Psoas muscle (tissue), 8 donors: ENCODE measurements at places on chromosomes 6 and 20. TPM values are rescaled to one million over a fixed set of nuclear protein-coding genes. Genes with fewer than 3 reads are reported as not detected.

DNA sequence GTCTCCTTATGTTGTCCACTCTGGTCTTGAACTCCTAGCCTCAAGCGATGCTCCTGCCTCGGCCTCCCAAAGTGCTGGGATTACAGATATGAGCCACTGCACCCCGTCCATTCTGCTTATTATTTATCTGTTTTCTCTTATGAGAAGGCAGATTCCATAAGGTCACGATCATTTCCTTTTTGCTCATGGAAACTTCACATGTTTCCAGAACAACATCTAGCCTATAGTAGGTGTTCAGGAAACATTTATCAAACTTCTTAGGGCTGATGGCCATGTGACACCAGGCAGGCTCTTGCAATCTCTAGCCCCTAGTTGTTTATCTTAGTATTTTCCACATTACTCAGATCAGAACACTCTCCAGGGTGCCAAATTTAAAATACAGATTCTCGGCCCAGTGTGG is 61.2 kb downstream of the ZFP64 start:
- H3K4me3 ChIP-seq, result no peak overlapping the region
- H3K4me1 ChIP-seq, result no peaks in the 10 kb centered on the region
- no peak overlapping the region for H3K27ac ChIP-seq
- DNase-seq, result no peak

Gene CCN5
- total RNA-seq, result 9.6 TPM

GRCh38 chr20:63743210-63743970 is 3.8 kb downstream of the SLC2A4RG start:
- peak overlapping the region; percentile 12 for H3K27ac ChIP-seq
- DNase-seq, result peak; percentile 47
- H3K4me3 ChIP-seq, result no peak overlapping the region
- peaks cover 12% of the 10 kb centered on the region for H3K4me1 ChIP-seq
- H3K36me3 ChIP-seq, result peaks cover 25% of the 10 kb centered on the region

DNA sequence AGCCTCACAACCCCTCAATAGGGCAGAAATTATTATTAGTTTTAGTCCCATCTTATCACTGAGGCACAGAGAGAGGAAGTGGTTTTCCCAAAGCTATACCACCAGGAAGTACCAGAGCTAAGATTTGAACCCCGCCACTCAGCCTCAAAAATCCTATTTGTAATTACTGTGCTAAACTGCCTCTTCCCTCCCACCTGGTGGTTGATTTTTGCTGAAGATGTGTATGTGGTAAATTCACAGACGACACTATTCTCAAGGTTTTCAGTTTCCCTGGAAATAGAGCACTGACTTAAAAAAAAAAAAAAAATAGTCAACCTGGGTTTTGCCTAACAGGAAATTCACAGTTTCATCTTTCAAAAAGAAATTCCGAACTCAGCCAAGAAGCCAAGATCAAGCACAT is 57.9 kb downstream of the TSHZ2 start:
- no peaks in the 10 kb centered on the region for H3K27me3 ChIP-seq
- no peak for DNase-seq
- H3K4me3 ChIP-seq, result no peak overlapping the region
- H3K36me3 ChIP-seq, result no peaks in the 10 kb centered on the region
- H3K4me1 ChIP-seq, result no peaks in the 10 kb centered on the region

DNA sequence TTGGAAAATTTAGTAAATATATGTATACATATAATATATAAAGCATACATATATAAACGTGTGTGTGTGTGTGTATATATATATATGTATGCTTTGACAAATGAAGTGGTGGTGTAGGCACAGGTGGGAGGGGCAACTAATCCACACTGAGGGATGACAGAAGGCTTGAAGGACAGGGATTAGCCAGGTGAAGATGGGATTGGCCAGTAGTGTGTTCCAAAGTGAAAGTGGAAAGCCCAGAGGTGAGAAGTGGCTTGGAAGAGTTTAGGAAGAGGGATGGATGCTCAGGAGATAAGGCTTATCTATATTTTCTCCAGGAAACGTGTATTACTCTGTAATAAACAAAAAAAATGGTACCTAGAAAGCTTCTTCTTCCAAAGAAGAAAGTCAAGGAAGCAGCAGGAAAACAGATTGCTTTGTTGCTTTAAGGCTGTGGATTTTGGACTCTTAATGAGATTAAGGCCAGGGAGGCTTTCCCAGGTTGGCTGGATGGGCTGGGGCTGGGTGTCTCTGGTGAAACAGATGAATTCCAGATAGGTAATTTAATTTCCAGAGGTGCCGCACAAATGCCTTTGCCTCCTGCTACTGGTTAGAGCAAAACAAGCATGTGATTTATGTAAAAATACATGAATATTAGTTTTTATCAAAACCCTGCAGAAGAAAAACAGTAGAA is 63.9 kb downstream of the JARID2 start:
- no peaks in the 10 kb centered on the region for H3K36me3 ChIP-seq
- DNase-seq, result no peak
- H3K4me3 ChIP-seq, result no peak overlapping the region
- H3K27ac ChIP-seq, result peak overlapping the region; percentile 62
- no peaks in the 10 kb centered on the region for H3K27me3 ChIP-seq
- H3K4me1 ChIP-seq, result peaks cover 66% of the 10 kb centered on the region
